ENCODE measurements at places on chromosomes 12 and 14.

DNA sequence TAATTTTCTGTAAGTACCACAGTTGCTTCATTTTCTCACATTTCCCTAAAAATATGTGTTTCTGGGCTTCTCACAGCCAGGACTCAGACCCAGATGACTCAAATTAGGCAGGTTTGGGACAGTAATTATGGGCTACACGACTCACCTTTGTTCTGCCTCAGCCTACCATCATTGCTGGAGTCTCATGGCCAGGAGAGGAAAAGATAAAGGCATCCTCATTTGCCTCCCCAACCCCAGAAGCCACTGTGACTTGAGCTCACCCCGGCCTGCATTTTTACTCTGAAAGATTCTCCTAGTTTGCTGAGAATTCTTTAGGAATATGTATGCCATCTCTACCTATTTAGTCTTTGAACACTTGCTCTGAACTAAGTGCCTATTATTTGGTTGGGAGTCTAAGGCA is 207.8 kb downstream of the PAWR start:
- DNase-seq = no peak

DNA sequence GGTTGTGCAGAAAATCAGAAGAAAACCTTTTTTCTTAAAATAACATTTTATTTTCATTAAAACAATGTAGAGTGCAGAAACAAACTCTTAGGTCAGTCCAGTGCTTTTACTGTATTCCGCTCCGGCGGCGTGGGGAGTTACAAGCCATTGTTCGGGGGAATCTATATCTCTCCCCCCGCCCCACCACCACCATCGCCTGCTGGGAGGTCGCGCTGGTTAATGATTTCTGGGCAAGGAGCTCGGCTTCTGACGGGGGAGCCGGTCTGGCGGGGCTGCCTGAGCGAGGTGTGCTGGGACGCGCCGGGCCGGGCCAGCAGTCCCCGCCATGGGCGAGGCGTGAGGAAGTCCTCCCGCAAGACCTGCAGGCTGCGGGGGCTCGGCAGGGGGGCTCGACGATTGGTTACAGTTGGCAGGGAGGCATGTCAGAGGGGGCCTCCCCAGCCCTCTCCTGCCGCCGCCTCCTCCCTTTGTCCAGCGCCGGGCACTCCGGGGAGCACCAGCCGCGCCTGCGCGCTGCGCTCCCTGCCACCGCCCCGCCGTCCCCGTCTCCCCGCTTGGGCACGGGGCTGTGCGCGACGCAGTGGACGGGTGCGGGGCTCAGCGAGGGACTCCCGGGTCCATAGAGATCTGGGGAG is 1.0 kb upstream of the DUSP6 start:
- DNase-seq = peak; percentile 62

DNA sequence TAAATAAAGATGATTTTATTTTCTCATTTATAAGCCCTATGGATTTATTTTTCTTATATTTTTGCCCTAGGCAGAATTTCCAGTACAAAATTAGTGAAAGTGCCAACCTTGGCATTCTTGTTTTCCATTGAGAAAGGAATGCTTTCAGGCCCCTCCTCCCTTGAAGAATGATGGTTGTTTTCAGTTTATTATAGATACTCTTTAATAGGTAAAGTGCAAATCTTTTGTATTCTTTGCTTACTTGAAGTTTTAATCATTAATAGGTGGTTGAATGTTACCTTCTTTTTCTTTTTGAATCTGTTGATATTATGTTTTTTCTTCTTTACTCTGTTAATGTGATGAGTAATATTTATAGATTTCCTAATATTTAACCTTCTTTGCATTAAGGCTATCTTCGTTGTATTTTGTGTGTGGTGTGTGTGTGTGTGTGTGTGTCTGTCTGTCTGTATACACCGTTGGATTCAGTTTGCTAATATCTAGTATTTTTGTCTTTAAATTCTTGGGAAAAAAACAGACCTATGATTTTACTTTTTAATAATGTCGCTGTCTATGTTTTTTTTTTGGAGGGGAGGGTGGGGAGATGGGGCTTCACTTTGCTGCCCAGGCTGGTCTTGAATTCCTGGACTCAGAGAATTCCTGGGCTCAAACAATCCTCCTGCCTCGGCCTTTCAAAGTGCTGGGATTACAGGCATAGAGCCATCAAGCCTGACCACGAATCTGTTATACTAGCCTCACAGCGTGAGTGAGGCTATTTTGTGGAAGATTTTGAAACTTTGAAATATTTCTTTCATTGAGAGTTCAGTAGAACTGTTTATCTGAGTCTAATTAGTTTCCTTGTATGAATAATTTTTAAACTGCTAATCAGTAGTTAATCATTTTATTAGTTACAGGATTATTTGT is 13.5 kb downstream of the SRGAP1 start:
- peak; percentile 52 for DNase-seq

GRCh38 chr12:10130042-10130441 is at the start of gene CLEC7A:
TSS of gene CLEC7A (minus strand) at chr12:10130199. CDS start at chr12:10130082, 117 bp downstream.
- DNase-seq = no peak

GRCh38 chr12:47602325-47602724 is 103.5 kb downstream of the RPAP3 start:
- peak; percentile 52 for DNase-seq

- DNase-seq = peak; percentile 80
Observed at GRCh38 chr12:27176765-27177164, 67.3 kb upstream of the STK38L start.

DNA sequence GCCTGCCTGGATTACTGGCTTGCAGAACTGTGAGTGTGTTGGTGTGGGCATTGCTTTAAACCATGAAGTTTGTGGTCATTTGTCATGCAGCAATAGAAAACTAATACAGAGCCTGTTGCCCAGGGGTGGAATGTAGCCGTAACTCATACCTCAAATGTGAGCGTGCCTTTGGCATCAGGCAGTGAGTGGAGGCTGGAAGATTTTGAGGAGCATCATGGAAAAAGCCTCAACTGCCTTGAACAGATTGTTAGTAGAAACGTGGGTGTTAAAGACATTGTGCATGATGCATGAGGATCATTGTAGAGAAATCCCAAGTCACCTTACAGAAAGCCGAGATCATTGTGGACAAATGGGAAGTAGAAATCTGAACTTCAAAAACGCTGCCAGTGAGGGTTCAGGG is 580.5 kb downstream of the AACS start:
- no peak for DNase-seq

- DNase-seq = peak; percentile 1
Observed at GRCh38 chr14:21768116-21768874, 94.7 kb upstream of the OR4E1 start.

DNA sequence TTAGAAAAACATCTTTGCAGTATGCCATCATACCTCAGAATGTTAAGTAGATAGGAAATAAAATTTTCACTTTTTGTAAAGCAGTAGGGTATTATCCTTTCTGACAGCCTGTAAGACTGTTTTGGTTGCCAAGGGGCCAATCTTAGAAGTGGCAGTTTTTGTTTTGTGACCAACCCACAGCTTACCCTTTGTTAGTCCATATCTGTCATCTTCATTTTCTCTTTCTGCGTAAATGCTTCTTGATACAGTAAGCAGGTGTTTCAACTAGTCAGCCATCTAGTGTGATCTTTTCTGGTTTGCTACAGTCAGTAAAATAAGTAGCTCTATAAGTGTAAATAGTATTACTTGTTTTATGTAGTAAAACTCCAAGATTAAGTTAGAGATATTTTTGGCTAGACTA is 8.8 kb downstream of the PPM1A start:
- no peak for DNase-seq

GRCh38 chr14:37707716-37708115 is 112.3 kb downstream of the TTC6 start:
- peak; percentile 48 for DNase-seq

- DNase-seq = no peak
Observed at GRCh38 chr12:67535176-67535575, 113.4 kb upstream of the DYRK2 start.

- peak; percentile 79 for DNase-seq
Observed at GRCh38 chr14:69105326-69105725, 47.6 kb downstream of the DCAF5 start.

DNA sequence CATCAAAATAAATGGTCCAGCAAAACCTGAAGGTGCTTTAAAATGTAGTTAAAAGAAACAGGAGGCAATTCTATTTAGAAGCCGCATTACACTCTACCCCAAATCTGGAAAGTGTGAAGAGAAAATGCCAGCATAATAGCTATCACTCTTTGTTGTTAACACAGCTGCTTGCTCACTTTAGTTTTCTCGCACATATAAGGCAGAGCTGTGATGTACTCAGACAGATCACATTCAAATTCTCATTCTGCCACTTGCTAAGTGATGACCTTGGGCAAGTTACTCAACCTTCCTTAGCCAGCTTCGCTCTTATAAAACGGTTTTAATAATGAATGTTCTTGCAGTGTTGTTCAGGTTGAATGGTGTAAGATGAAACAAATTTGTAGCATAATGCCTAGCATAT is 56.0 kb upstream of the MGAT4C start:
- DNase-seq = no peak

- no peak for DNase-seq
Observed at GRCh38 chr12:120215766-120216735, 15.1 kb upstream of the RPLP0 start.

- no peak for DNase-seq
Observed at GRCh38 chr12:76152181-76152807, 67.8 kb upstream of the NAP1L1 start.

Measured in IMR-90 (cell line).